ENCODE measurements at places on chromosomes 4 and X. TPM values are rescaled to one million over a fixed set of nuclear protein-coding genes. Genes with fewer than 3 reads are reported as not detected.

Gene RAB40A
- 1.2 TPM for total RNA-seq

Gene GUCY1A1
- 84.7 TPM for total RNA-seq

Gene HTN1
- total RNA-seq = not detected

Gene HS6ST2
- 11.4 TPM for total RNA-seq
